ENCODE measurements at places on chromosomes 7 and 10.

- no peak for DNase-seq
Measured at GRCh38 chr7:69859342-69859741, 261.1 kb downstream of the AUTS2 start.

GRCh38 chr10:92760609-92761008, 70.9 kb downstream of the HHEX start:
- DNase-seq, result no peak

GRCh38 chr7:102080434-102081243, 206.0 kb upstream of the SH2B2 start:
- DNase-seq, result no peak

DNA sequence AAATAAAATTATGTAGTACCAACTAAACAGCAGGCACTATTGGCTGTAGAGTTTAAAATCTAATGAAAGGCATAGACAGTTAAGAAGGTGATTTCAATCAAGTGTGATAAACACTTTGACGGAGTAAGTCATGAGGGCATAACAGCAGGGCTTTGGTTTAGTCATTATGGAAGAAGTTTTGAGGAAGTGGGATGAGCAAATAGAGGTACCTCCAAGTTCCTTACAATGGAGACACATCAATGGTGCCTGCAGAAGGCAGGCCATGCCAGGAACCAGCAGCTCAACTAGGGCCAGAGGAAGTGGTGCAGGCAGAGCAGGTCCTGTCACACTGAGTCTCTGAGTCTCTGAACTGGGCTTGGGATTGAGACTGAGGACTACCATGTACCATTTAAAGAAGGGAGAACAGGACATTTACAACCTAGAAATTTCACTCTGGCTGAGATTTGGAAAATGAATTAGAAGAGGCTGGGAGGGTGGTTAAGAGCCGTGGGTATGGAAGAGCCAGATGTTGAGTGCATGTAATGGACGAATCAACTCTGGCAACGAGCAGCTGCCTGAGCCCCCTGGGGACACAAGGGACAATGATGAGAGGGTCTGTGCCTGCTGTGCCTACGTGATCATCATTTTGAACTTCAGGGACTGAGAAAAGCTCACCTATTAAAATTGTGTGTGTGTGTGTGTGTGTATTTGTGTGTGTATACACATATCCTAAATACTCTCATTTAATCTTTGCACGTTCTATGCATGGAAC, 208.7 kb upstream of the POM121L12 start:
- DNase-seq, result peak; percentile 79
